Stimulated activated CD8-positive, alpha-beta memory T cell treated with anti-CD3 and anti-CD28 coated beads, Interleukin-2, amount 100 ng/mL, for 1 hour (primary cell): ENCODE measurements at places on chromosomes 1 and 21.
A peak's percentile ranks its signal among the peaks of the same experiment; 100 is the strongest.

GRCh38 chr1:231172411-231172810, 10.6 kb downstream of the TRIM67 start:
- DNase-seq: no peak

GRCh38 chr1:152191260-152191659, 32.2 kb upstream of the RPTN start:
- no peak for DNase-seq

- DNase-seq: no peak
Measured at GRCh38 chr21:14513804-14514203, 32.3 kb downstream of the SAMSN1 start.

GRCh38 chr1:78275906-78276685, 214.7 kb upstream of the PTGFR start:
- DNase-seq: no peak

DNA sequence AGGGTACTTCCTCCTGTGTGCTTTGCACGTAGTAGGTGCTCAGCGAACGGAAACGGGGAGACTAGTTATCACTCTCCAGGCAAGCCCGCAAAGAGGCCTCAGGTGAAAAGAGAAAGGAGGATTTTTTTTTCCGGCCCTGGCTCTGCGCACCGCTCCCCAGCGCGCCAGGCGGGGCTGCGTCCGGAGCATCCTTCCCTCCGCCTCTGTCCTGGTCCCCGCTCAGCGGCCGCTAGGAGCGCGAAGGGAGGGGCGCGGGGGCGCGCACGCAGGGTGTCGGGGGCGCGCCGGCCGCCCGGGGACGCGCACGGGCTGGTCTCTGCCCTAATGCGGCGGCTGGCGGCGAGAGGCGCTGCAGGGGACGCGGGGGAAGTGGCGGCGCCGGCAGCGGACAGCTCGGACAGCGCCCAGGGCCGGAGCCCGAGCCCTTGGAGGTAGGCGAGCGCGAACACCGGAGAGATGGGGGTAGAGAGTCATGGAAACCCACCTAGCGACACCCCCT, 42.3 kb upstream of the NFASC start:
- no peak for DNase-seq

DNA sequence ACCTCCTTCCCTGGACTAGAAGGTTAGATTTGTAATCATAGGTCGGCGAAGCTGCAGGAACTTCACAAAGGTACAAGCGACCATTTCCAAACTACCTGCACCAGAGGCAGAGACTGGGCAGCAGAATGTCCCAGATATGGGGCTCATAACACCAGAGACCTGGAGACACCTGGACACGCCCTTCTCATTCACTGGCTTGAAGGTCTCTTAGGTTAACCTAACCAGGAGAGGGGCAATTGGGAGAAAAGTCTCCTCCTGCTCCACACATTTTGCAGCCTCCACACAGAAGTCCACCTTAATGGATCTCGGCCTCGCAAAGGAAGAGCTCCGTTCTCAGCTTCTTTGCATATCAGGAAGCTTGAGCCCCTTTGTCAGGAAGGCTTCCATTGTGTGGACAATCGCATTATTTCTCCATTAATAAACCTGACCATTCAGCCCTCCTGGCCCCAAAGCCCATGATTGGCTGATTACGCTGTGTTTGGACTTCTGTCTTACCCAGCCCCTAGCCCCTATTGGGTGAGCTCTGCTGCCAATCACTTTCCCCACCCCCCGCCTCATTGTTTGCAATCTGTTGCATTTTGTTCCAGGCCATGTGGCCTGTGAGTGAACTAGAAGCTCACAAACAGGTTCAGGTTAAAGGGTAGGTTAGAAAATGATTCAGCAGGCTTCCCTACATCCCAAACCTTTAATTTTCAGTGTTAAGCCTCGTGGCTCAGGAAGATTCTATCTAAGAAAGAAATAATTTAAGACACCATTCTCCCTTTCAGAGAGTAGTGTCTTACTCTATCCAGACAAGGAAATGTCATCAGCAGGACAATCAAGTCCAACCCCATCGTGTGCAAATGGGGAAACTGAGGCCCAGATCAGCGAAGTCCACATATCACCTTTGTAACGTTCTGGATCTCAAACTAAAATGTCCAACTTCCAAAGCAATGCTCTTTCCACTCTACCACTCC, 2.8 kb downstream of the MYCL start:
- no peak for DNase-seq

GRCh38 chr1:234972411-234973191, 156.0 kb downstream of the TOMM20 start:
- no peak for DNase-seq

DNA sequence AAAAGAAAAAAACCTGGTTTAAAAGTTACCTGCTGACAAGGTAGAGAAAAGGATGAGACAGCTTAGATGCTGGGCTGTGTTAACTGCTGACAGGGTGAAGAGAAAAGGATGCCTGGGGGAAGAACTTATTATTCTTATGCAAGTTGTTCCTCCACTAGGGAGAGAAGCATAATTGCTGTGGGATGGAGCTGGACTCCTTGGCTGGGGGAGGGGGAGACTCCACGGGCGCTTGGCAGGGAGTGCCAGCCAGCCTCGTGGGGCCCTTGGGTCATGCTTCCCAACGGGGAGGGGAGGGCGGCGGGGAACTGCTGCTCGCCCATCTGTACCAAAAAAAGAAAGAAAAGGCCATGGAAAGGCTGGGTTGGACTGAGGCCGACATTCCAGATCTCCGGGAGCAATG, 47.2 kb downstream of the SYCP1 start:
- DNase-seq: no peak

DNA sequence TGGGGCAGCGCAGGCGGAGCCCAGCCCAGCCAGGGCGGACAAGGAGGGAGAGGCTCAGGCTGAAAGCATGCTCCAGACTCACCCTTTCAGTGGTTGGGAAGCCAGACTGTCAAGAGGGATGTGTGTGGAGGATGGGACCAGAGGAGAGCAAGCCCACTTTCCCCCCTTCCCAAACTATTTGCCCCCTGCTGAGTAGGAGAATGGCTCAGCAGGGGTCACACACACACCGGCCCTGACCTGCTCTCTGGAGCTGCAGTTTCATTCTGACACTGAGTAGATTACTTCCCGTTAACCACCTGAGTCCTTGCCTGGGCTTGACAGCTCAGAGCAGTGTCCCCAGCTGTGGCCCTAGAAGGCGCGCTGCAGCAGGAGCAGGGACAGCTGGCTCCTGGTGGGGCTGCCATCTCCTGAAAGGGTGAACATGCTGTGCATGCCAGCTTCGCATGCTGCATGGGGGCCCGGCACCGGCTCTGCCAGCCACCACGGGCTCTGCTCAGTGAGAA, 51.6 kb upstream of the CNTN2 start:
- DNase-seq: no peak

DNA sequence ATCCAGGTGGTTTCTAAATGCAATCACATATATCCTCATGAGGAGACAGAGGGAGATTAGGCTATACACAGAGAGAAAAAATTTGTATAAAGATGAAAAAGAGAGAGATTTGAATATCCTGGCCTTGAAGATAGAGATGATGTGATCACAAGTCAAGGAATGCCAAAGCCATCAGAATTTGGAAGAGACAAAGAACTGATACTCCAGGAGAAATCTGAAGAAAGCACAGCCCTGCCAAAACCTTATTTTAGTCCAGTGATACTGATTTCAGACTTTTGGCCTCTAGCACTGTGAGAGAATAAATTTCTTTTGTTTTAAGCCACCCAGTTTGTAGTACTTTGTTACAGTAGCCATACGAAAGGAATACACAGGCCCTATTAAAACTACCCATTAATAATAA, 33.4 kb downstream of the DOCK7 start:
- DNase-seq: no peak

DNA sequence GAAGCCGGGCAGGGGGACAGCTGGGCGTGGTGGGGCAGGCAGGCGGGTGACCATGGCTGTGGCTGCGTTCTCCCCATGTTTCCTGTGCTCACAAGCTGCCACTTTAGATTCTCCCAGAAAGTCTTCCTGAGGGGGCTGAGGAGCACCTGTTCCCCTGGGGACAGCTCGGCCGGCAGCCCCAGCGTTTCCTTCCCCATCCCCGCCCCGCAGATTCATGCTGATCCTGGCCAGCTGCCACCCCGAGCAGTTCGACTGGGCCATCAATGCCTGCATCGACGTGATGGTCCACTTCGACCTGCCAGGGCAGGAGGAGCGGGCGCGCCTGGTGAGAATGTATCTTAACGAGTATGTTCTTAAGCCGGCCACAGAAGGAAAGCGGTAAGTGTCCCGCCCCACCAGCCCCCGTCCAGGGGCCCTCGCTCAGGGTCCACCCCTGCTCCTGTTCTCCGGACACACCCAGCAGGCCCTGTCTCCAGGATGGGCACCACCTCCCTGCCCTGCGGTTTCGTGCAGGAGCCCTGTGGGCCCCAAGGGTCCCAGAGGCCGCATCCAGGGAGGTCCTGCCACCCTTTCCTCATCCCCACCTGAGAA, 10.9 kb upstream of the ATAD3B start:
- DNase-seq: no peak

DNA sequence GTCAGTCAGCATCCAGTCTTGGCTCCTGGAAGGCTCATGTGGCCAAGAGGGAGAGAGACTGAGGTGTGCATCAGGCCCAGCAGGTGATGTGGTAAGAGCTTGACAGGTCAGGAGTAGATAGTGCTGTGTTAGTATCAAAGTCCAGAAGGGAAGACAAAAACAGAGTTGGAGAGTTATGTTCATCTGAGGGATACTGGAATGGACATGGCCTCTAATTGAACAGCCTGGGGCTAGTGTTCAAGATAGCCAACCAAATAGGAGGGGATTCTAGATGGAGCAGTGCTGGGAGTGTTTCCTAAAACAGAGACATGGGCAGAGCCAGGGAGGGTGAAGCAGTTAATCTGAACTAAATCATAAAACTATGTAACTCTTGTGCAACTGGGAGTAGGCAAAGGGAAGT, 120.7 kb upstream of the MARK1 start:
- DNase-seq: no peak

GRCh38 chr21:45420061-45421041, 15.4 kb downstream of the COL18A1 start:
- DNase-seq: no peak

DNA sequence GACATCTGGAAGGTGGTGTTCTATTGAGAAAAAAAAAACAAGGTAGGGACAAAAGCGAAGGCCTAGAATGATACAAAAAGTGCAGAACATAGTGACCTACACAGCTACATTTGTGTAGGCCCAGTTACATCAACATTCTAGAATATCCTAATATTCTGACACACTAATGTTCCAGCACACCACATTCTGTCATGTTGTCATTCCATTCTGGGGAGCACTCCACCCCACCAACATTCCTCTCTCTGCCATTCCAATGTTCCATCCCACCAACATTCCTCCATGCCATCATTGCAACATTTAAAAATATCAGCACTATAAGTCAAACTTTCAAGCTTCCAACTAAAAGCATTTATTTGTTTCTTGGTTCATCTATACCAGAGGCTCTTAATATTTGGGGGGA, 28.5 kb downstream of the COA7 start:
- no peak for DNase-seq

DNA sequence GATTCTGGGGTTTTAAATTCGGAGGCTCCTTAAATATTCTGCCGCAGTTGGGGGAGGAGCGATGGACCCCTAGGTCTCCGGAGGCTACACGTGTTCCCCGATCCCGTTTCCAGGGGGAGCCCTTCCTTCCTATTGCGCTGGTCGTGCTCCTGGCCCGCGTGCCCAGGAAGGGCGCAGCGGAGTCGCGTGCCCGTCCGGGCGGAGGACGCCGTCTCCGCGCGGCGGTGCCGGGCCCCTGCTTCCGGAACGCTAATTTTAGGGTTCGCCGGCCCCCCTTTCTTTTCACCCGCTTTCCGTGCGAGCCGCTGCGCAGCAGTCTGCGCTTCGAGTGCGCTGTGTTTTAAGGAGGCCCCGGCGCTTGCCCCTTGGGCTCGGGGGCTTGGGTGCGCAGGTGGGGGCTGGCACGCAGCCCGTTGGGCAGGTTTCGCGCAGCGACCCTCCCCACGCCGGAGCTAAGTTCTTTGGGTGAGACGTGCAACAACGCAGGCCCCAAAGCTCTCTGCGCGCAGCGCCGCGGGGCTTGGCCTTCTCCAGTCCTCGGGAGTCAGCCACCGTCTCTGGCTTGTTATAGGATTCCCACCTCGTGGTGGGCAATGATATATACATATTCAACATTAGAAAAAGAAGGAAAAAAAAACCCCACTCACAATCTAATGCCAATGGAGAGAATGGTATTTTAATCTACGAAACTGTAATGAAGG, 43.5 kb upstream of the DNAJC6 start:
- DNase-seq: peak; percentile 2

DNA sequence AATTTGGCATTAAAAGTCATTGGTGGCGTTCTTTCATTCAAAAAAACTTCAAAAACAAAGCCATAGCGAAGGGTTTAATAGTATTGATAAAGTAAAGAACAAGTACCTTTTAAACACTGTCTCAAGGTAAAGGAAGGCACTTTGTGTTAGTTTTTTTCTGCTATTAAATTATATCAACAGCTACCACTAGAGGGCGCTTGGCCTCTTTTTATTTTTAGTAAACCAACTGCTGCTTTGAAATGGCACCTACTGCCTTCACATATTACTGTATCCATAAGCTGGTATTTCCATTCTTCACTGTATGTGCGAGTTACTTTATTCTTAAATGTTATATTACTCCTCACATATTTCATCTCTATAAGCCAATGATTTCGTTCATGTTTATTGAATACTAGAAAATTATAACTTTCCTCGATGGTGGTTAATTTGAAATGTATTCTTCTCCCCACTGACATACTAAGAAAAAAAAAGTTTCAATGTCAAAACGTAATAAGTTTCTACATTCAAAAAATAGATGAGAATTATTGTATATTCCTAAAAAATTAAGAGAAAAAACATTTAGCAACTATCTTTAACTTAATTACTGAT, 125.7 kb upstream of the CXADR start:
- peak; percentile 7 for DNase-seq

GRCh38 chr1:162846256-162847212, 14.4 kb downstream of the CCDC190 start:
- DNase-seq: no peak

GRCh38 chr1:55214934-55215193, 300 bp downstream of the USP24 start:
- DNase-seq: no peak

DNA sequence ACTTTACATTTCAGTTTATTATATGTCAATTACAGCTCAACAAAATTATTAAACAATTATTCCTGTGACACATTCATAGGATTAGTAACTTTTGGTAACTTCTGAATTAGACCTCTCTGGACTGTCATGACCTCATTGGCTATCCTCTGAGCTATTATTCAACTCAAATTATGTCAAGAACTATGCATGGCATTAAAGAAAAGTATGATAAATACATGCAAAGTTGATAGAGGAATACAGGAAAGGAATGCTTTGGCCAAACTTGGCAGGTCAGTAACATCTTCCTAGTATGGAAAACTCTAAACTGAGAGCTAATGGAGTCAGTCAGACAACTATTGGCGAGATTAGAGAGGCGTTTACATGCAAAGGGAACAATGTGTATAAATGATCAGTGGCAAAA, 158.4 kb downstream of the DUSP10 start:
- no peak for DNase-seq
